ENCODE measurements at places on chromosomes 1 and 21.

DNA sequence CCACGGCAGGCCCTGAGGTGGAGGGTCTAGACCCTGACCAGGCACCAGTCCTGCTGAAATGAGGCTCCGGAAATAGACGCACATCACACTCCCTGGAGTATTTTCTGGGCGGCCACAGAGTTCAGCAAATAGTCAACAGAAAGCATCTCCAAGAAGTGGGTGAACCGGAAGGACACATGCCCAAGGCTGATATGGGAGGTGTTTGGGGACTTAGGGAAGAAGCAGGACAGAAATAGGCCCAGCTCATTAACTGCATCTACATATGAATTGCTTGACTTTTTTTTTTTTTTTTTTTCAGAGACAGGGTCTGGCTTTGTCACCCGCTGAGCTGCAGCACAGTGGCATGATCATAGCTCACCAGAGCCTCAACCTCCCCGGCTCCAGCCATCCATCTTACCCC is 36.5 kb upstream of the GPR157 start:
- no peak for DNase-seq

DNA sequence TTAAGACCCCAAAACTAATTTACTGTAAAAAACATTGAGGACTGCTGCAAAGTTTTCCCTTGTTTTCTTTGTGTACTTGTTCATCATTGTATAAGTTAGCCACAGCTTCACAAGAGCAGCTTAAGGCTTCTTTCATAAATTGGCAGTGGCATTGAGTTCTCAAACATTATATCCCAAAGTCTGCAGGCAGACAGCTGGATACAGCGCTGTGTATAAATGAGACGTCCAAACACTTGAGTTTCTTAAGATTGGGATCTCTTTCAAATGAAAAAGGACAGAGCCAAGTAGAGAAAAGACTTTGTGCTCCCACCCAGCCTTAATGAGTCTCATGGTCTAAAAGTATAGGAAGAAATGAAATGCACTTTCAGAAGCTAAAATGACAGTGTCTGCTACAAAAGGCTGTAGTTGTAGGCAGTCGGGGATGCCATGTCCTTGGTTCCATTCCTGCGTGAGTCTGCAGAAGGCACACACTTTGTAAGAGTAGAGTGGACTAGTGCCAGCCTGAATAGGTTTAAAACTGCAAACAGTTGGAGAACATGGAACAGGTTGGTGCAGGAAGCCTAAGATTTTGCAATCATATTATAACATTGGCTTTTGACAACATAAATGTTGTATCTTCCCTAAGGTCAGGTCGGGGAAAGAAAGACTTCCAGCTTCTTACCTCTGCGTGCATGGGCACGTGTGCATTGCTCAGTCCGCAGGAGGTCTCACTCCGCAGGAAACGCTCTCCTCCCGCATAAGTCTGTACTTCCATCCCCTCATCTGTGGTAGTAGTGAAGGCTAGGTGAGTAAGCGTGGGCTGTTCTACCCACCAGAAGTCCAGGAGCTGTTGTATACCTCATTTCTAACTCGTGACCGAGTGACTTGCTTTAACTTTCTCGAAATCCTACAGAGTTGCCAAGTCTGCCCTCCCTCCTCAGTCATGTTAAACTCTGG is 94.4 kb downstream of the CD247 start:
- no peak for DNase-seq

DNA sequence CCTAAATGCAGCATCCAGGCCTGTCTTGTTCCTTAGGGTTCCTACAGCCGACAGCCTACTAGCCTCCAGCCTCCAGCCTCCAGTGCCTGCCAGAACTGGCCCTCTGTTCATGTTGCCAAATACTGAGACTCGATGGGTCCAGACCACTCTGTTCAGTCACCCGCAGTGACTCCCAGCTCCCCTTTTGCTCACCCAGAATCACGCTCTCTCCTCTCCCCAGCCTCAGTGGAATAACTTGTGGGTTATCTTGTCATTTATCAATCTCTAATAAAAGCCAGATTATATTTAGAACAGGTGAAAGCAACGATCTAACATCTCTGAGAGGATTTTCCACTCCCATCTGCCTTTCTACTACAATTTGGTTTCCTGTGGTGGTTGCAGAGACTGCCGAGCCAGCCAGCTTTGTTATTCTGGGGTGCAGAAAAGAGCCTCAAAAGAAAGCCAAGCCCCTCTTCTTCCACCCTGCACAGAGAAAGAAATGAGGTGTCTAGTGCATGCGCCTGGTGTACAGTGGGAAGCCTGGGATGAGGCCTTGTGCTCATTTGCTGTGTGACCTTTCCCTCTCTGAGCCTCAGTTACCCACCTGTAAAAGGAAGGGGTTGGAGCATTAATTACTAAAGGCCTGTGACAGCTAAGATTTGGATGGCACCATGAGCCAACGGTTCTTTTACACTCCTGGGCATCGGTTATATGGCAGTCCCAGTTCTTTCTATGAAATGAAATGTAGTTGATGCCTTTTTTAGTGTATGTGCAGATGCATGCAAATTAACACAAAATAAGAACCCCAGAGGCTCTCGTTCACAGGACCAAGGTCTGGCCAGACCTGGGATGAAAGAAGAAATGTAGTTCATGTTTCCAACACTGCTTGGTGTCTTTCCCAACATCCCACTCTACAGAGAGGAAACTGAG is 42.9 kb upstream of the ID3 start:
- no peak for DNase-seq

- DNase-seq = no peak
Observed at GRCh38 chr21:46078978-46079351, 18.9 kb upstream of the COL6A2 start.

DNA sequence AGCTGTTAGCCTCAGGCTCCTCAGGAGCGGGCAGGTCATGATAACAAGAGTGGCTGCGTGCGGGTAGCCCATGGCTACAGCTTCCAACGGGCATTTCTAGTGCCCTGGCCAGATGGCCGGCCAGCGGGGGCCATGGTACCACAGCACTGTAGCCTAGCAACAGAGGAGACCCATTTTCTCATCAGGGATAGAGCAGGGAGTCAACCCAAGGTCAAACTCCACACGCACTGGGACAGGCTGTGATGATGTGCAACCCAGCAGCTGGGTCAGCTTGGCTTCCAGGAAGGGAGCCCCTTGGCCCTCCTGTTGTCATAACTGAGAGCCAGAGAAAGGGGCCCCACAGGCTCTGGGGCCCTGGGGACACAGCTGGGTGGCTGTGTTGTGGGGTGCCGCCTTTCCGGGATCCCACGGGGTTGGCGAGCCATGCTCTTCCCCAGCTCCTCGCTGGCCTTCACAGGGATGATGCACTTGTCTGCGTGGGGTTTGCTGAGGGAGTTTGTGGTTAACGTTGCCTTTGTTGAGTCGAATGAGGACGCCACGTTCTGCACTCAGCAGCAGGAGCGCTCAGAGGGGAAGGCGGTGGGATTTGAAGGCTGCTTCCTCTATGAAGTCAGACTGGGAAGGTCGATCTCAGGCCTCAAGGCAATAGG is 46.3 kb downstream of the COL18A1 start:
- no peak for DNase-seq

DNA sequence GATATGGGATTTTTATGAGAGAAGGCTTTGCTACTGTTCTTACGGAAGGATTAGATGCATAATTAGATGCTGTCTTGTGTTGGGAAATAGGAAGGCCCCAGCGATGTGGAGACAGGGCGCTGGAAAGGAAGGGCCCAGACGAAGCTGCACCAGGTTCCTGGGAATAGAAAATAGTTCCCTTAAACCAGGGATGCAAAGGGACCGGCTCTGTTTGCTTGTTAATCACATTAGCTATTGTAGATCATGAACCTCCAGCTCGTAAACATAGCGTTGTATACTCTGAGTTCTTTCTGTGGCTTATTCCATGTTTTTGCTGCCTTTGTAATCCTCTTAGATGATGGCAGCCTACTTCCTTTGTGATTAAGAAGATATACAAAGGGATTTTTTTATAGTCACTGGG is 79.8 kb upstream of the COX20 start:
- DNase-seq = no peak

DNA sequence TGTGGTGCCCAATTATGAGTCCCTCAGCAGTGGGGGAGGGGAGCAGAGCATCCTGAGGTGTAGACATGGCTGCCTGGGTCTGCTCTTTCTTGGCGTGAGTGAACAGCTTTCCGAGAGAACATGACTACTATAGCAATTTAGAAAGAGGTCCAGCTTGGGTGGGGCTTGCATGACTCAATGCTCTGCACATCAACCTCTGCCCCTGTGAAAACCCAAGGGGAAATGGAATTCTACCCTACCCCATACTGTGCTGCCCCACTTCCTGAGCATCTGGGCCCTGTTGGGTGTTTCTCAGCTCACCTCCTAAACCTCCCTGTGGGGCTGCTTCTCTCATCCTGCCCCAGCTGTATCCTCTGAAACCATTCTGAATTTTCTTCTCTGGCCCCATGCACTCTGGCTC is 8.2 kb upstream of the AZIN2 start:
- DNase-seq = no peak

- DNase-seq = no peak
Observed at GRCh38 chr1:103945774-103946173, 196.1 kb downstream of the AMY1C start.

DNA sequence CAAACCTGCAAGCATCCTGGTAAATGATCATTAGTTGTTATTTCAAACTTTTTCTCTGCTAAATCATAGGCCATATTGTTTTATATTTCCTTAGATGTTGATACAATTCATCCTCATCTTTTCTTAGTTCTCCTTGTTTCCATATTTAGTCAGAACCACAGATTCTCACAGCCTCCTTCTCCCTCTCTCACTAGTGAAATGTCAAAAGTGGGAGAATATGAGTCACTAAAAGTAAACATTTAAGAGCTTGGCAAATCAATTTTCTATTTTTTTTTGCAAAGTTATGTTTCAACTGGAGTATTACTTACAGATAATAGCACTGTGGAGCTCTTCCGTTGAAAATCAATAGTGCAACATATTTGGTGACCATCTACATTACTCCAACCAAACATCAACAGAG is 308.8 kb downstream of the COL11A1 start:
- DNase-seq = no peak

GRCh38 chr1:60071296-60071695 is 2.3 kb downstream of the C1orf87 start:
- DNase-seq = no peak
